ENCODE measurements at places on chromosomes 5 and 9.

DNA sequence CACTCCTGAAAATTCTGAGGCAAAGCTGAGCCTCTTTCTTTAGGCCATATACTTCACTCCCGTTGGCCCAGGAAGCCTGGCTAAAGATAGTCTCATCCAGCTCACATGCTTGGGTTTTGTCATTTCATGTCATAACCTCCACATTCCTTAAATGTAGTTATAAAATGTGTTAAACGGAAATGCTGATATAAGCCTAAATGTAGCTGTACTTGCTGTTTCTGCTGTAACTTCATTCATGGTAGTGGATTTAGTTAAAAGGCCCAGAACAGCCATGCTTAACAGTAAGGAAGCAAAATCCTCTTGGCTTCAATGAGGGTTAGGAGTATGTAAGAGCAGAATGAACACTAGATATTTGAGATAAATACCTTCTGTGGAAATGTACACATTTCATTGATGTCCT, 135.8 kb upstream of the TMEM161B start:
- no peak for DNase-seq

DNA sequence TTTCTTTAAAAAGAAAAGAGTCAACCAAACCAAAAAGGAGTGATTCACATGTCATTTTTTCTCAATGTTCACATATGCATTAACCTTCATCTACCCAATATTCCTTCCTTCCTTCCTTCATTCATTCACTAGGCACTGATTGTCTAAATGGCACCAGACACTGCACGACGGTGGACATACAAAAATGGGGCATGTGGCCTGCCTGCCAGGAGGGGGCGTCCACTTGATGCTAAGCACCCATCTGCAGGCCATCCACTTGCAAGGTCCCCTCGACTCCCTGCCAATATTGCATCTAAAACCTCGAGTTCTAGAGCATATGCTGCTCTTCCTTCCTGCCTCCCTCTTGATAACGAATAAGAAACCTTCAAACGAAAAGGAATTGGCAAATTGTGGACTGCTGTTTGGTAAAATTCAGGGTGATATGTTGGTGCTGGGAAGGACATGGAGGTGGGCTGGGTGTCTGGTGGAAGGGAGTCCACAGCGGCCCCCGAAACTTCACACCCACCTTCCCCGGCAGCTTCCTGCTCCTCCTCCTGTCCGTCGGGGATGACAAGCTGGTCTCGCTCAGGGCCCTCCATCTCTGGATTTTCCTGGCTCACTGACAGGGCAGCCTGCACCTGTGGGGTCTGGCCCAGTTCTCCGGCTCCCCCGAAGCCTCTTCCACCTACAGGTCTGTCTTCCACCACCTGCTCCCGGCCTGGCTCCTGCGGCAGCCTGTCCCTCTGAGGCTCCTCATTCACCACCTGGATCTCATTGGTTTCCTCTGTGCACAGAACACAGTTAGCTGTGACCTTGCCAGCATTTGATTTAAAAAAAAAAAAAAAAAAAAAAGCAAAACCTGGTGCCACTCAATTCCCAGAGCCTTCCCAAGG, 64.3 kb downstream of the GOLM1 start:
- peak; percentile 59 for DNase-seq

GRCh38 chr5:140073296-140073695, 30.2 kb upstream of the NRG2 start:
- DNase-seq, result peak; percentile 28

DNA sequence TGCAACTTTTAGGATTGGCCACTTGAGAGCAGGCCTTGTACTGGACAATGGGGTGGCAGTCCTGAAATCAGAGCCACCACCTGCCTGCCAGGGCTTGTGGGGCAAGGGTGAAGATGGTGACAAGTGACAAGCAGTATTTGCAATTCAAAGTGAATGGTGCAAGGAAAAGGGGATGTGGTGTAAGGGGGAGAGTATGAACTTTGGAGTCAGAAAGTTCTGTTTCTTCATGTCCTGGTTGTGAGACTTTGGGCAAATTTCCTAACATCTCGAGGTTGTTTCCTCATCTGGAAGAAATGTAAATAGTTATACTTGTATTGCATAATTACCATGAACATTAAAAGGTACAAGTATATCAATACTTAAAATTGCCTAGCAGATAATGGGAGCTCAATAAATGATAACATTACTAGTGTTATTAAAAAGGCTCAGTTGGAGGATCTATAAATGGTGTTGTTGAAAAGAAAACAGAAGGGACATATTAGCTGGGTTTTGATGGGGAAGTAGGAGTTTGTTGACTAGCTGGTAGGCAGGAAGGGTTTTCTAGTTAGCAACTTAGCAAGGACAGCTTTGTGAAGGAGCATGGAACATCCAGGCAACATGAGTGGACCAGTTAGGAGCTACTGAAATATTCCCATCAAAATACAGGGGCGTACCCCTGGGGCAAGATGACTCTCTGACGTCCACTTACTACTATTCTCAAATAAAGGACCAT, 21.3 kb upstream of the MEGF9 start:
- DNase-seq, result peak; percentile 65

GRCh38 chr5:151745071-151745705, 13.2 kb downstream of the ATOX1 start:
- peak; percentile 93 for DNase-seq

- DNase-seq, result no peak
These were observed 9.3 kb downstream of the LIX1 start for GRCh38 chr5:97133101-97133500.

DNA sequence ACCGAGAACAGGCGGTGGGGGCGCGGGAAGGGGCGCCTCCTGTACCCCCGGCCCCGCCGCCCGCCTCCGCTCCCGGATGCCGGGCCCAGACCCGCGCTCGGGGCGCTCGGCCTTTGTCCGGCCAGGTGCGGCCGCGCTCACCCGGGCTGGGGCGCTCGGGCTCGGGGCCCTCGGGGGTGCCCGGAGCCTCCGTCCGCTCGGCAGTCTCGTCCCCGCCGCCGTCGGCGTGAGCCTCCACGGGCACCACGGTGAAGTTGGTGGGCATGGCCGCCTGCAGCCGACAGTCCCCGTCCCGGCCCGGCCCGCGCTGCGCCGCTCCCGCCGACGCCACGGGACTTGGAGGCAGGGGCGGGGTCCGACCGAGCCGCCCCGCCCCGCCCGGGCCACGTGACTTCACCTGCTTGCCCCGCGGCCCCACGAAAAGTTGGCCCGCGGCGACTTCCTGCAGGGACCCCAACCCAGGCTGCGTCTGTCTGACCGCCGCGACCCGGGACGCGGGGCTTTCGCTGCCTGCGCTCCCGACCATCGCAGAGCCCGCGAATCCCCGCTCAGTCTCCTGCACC, at the start of gene SLC12A7:
SLC12A7 (minus strand) TSS at position 337 of the 563 bp plus-strand sequence; CDS start at position 265, 72 bp downstream.
- DNase-seq, result no peak

DNA sequence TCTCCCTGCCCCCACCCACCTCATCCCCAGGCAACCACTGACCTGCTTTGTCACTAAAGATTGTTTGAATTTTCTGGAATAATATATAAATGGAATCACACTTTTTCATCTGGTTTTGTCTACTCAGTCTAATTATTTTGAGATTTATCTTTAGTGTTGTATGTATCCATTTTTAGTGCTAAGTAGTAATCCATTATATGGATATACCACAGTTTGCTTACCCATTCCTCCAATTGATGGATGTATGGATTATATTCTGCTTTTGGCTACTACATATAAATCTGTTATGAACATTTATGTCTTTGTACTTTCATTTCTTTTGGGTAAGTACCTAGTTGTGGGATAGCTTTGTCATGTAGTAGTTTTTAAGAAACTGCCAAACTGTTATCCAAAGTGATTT, 14.5 kb upstream of the ZNF622 start:
- DNase-seq, result no peak

All from fibroblast of mammary gland (primary cell).